GM13977 (cell line): ENCODE measurements at places on chromosomes 12 and 14.

DNA sequence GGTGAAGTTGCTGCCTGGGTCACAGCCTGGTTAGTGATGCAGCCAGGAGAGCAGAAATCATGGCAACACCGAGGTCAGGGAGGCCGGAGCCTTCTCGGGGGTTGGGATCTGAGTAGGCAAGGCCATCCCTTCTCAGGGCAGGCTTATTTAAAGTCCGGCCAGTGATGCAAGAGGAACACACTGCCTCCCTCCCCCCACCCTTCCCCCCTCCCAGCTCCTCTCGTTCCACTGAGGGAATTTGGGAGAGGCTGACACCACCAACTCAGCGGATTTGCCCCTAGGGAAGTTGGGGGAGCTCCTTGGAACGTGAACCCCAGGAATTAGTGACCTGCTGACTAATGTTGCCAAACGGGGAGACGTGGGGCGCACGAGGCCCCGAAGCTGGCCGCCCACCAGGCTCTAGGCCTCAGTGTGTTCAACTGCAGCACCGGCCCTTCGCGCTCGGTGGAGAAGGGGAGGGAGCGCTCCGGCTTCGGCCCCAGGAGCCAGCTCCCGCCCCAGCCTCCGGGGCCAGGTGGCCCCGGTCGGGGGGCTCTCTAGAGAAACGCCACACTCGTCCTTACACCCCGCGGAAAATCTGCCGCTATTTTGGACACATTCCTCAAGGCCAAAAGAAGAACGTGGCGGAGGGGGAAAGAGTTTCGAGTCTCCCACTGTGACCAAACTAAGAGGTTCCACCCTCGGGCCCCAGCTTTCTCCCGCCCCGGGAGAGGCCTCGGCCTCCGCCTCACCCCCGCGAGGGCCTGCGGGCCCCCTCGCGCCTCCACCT, 1.6 kb downstream of the CTDSP2 start:
- peak; percentile 66 for DNase-seq

- DNase-seq: no peak
These were observed 45.2 kb downstream of the FOXN3 start for GRCh38 chr14:89371585-89372511.

GRCh38 chr14:67934087-67934486, 114.5 kb downstream of the RAD51B start:
- DNase-seq: peak; percentile 57

DNA sequence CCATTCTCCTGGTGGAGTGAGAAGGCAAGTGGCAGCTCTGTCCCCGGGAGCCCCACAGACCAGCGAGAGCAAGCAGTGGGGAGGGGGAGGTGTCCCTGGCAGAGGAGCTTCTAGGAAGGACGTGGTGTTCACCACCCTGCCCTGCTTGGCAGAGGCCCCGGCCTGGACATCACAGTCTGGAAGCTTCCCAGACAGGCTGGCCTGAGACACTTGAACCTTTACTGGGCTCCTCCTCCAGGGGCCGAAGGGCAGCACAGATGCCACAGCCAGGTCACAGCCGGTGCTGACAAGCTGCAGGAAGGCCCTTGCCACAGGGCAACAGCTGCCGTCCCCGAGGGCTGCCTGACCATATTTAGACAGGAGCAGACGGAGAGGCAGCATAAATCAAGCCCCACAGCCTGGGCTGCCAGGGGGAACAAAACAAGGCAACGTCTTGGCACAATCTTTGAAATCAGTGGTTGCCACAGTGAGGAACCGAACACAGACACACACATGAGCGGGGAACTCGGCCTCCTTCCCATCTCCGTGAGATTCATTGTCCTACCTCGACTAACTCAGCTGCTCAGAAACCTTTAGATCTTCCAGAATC, 28.5 kb downstream of the PRIMA1 start:
- DNase-seq: no peak

GRCh38 chr12:114868995-114869834, 185.2 kb upstream of the TBX3 start:
- no peak for DNase-seq

GRCh38 chr12:12446786-12447185, 89.9 kb downstream of the BORCS5 start:
- DNase-seq: no peak
